NCI-H2081 treated with DMSO at 0.1 percent for 48 hours (cell line): ENCODE measurements at places on chromosomes 12 and 14.
A peak's percentile ranks its signal among the peaks of the same experiment; 100 is the strongest.

GRCh38 chr14:52286661-52287649 is 19.5 kb downstream of the PTGDR start:
- no peak for DNase-seq

DNA sequence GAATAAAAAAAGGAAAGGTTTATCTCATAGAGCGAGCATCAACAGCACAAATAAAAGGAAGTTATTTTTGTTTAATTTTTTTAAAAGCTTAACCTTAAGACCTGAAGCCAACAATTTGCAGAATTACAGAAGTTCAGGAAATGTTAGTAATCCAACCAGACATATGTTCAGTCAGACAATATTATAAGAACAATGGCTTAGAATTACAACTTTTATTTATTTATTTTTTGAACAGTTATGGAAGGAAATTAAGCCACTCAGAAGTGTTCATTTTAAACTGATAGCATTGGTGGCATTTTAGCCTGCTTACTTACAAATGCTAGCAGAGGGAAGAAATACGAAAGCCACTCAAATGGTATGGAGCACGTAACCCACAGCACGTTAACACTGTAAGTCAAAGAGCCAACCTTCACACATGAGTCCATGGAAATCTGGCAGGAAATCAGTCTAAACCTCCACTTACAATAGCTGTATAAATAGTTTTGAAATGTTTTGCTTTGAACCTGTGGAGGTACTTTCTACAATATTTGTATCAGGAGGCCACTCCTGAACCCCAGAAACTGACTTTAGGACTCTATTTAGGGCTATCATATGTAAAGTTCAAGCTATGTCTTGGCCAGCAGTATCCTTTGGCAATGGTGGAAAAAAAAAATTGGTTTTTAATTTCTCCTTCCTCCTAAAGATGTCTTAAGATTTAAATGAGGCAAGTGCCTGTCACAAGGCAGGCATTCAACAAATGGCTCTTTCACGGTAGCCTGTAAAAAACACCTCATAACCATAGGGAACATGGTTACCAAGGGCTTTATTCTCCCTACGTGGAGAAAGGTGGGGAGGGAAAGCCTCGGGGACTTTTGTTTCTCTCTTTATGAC is 102.3 kb downstream of the ITPR2 start:
- DNase-seq = no peak

DNA sequence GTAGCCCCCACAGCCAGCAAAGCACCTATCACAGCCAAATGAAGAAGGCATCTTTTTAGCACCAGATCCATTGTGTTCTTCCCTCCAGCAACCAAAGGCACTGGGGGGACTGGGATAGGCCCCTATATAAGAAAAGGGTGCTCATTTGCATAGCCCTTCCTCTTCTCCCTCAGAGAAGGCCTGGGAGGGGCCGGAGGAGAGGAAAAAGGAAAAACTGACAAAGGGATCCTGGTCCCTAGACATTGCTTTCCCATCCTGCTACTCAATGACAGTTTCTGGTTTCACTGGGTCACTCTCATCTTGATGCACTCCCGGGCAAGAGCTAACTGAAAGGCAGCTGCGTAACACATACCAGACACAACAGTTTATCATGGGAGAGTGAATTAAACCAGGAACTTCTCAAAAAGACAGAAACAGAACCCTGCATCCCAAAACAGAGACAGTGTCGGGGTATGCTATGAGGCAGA is at the start of gene PMEL:
PMEL (minus strand) TSS at position 102 of the 467 bp plus-strand sequence; CDS start at position 71, 31 bp downstream.
- no peak for DNase-seq

DNA sequence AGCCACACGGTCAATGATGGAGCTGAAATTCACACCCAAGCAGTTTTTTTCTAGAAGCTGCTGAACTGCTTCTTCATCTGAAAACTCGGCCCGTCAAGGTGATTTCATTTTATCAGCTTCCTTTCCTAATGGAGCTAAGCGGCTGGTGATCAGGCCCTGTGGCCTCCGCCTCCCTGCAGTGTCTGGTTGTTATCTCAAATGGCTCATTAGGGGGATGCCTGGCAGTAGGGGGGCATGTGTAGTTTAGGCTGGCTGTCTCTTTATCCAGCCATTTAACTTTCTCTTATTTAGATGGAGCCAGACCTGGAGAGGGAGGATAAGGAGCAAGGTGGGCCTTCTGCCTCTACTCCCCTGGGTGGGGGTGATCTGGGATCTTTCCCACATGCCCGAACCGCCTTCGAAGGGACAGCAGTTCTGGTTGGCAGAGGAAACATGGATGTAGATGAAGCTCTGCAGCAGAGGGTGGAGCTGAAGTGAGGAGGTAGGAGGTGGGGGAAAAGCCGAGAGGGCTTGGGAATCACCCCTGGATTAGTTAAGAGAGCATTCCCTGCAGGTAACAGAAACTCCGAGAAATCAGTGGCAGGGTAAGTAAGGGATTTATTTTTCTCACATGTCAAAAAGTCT is 64.4 kb downstream of the TGFB3 start:
- DNase-seq = no peak

DNA sequence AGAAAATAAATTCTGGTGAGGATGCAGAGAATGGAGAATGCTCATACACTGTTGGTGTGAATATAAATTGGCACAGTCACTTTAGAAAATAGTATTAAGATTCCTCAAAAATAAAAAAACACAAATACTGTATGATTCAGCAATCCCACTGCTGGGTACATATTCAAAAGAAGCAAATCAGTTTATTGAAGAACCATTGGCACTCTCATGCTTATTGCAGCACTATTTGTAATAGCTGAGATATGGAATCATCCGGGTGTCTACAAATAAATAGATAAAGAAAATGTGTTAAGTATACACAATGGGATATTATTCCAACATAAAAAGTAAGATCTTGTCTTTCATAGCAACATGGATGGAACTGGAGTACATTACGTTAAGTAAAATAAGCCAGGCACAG is 579.4 kb upstream of the SEL1L start:
- DNase-seq = no peak

DNA sequence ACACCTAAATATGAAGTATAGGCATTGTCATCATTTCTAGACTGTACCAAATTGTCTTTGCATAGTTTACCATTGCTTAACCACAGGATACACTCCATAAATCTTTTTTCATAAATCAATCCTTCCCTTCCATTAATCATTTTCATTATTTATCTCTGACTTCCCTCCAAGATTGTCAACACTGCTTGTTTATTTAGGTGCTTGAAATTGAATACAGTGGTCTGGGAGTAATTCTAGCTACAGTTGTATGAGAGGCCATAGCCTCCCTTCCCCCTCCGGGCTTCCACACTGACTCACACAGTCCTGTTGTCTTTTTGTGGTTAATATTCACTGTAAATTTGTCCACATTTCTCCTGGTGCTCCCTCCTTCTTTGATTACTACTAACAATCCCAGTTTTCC is 114.2 kb upstream of the ARID2 start:
- DNase-seq = no peak

DNA sequence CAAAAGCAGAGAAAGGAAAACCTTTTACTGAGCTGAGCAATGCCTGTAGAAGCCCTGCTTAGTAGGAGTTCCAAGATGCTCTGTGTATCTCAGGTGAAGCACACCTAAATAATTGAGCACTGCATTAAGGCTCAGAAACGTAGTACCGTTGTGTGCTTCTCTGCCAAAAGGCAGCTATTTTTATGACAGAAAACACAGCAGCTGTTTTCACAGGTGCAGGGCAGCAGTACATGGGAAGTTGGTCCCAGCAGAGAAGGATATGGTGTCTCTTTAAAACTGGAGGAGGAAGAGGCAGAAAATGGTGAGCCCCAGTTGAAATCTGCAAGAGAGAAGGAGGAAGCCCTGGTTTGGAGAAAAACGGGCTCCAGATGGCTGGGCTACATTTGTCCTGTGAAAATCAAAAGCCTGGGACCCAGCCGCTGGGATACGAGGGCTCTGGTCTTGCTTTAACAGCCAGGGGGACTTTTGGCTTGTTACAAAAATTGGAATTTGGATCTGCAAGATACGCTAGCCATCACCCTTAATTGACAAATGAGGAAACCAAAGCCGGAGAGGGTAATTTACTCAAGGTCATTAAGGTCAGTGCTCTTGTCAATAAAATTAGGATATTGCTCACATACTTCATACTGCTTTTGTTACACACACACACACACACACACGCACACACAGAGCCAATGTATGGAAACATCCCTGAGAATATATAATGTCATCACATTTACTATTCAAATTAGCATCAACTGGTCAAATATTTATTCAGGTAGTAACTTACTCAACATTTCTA is 27.3 kb downstream of the SPRING1 start:
- DNase-seq = no peak

DNA sequence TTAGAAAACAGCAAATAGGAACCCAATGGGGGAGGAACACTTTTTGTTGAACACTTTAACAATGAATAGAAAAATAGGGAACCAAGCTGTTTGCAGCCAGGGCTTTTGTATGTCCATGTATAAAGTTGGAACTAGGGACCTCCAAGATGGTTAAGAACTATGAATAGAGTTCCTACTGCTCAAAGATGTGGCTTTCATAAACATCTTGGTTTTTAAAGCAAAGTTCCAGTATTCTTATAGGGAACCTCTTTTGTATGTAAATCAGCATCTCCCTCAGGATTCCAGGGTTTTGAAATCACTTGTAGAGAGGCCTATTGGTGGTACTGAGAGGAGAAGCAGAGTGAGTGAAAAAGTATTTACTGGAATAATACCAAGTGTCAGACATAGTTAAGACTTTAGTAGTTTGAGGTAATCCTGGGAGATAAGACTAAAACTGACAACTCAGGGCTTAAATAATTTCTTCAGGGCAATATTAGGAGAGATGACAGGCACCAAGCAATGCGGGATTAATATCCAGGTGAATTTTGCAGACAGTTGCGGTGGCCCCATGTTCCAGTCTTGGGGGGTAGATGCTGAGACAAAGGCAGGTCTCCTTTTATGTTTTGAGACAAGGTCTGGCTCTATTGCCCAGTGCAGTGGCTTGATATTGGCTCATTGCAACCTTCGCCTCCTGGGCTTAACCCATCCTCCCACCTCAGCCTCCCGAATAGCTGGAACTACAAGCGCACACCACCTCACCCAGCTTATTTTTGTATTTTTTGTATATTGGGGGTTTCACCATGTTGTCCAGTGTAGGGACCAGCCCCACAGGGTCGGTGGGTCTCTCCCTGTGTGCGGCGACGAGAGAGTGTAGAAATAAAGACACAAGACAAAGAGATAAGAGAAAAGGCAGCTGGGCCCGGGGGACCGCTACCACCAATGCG is 10.4 kb upstream of the EID3 start:
- DNase-seq = no peak

DNA sequence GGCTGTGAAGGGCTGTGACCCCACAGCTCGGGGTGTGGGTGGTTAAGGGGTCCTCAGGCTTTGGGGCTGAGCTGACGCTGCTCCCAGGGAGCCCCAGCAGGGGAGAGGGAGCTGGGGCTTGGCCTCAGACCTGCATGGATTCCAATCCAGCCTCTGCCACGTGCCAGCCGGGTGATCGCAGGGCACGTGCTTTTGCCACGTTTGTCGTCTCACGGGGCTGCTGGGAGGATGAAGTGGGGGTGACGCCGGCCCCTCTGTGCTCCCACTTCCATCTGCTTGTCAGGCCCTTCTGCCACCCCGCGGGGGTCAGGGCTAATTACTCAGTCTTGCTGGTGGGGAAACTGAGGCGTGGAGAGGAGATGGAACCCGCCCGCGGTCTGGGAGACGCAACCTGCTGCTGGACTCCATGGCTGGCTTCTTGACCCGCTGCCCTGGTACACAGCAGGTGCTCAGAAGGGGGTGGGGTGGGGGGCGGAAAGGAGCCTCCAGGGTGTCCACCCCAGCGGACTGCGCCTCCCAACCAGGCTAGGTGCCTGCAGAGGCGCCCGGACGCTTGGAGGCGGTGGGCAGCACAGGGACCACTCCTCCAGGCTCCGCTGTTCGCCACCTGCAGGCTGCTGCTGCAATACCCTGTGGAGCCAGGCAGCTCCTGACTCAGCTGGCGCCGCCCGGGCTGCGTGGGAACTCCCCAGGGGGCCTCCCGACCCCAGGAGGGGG is 36.4 kb upstream of the PRIMA1 start:
- DNase-seq = no peak

GRCh38 chr12:86379337-86379736 is 123.1 kb upstream of the MGAT4C start:
- no peak for DNase-seq

DNA sequence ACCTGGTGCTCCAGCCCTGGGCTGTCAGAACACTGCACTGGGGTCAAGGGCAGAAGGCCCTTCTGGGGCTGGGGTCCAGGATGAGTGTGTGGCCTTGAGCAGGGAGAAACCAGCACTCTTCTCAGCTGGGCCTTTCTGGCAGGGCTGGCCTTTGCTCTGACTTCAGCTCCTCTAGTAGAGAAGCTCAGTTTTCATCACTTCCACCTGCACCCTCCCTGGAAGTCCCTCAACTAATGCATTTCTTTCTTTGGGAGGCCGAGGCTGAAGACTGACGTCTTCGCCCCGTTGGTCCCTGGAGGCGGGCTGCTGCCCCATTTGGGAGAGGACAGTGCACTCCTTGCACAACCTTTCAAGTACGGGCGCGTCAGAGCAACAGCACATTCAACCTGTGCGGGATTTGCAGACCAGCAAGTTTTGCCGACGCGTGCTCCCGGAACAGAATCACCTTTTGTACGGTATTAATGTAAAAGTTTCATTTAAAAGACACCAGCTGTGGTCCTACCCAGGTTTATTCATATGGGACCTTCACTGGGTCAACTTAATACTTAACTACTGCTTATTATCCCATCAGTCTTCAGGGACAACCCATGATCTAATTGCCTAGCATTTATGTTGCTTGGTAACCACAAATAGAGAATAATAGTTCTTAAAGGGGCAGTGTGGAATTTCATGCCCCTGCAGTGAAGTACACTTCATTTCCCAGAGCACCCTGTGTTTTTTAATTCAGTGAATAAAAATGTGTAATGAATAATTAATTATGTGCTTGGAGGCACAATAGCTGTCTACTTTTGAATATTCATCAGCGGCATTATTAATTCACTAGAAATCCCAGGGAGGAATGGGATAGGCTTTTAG is 134.8 kb upstream of the VRK1 start:
- peak; percentile 19 for DNase-seq

DNA sequence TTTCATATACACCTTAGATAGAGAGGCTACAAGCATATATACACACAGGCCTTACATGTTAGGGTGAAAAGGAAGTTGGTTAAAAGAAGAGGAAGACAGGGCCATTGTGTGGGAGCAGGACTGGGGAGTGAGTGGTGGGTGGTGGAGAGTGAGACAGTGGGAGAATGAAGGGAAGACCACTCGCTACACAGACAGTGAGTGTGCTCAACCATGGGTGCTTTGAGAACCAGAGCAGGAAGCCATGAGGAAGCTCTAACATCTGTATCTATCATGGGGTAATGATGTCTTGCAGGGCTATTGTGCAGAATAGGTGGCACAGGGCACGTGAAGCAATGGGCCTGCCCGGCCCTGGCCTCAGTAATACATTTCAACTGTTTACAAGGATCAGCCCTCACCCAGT is 11.4 kb upstream of the KRT74 start:
- DNase-seq = no peak

DNA sequence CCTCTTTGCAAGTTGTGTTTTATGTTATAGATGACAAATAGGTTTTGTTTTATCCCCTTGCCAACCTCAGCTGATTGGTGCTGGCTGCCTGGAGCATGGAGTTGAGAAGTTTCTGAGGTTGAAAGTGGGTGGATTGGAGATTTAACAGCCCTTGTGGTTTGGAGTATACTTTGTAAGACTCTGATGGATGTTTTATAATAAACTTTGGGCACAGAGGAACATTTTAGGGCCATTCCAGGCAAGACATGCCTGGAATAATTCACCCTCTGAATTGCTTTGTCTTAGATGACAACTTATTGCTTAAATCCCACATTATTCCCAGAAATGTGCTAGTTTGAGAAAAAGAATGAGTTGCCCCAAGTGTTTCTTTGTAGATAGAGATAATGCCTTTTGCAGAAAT is 158.9 kb downstream of the SLC5A8 start:
- no peak for DNase-seq

GRCh38 chr12:82398879-82399278 is 40.5 kb downstream of the METTL25 start:
- no peak for DNase-seq

GRCh38 chr12:54412786-54413185 is 6.3 kb downstream of the ITGA5 start:
- DNase-seq = no peak
